ENCODE measurements at places on chromosomes 1 and 21. TPM values are rescaled to one million over a fixed set of nuclear protein-coding genes. Genes with fewer than 3 reads are reported as not detected.

KCNA3 gene
- 38.1 TPM for total RNA-seq

DNA sequence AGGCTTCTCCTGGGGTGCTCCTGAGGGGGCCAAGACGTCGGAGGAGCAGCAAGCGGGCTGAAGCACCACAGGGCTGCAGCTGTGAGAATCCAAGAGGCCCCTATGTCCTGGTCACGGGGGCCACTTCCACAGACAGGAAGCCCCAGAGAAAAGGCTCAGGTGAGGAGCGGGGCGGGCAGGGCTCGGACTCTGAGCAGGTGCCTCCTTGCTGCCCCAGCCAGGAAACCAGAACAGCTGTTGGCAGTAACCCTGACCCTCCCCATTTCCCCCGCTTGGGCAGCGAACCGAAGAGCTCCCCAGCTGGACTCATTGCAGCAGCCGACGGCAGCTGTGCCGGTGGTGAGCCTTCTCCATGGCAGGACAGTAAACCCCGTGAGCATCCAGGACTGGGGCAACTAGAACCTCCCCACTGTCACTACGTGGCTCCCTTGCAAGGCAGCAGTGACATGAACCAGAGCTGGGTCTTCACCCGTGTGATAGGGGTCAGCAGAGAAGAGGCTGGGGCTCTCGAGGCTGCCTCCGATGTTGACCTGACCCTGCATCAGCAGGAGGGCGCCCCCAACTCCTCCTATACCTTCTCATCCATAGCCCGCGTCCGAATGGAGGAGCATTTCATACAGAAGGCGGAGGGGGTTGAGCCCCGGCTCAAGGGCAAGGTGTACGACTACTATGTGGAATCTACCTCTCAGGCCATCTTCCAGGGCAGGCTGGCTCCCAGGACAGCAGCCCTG, 625 bp downstream of the KLHDC7A start:
- DNase-seq, result no peak

- DNase-seq, result no peak
Observed at GRCh38 chr1:116722016-116722838, 32.0 kb upstream of the CD2 start.

GRCh38 chr1:41851589-41851988, 67.1 kb downstream of the HIVEP3 start:
- DNase-seq, result no peak

GRCh38 chr1:177873238-177873637, 96.6 kb downstream of the SEC16B start:
- no peak for DNase-seq

Data from activated T-helper 1 cell treated with anti-CD3 and anti-CD28 coated beads, Interleukin-12 subunit alpha, Interleukin-12 subunit beta, Interleukin-2, Interleukin-4 antibody, amounts not matched to agents 30 ng/mL and 10 ng/mL and 1 ng/mL, durations not matched to agents 14 hours and 24 hours and 36 hours (primary cell).